ENCODE measurements at places on chromosomes 16 and 17.
A peak's percentile ranks its signal among the peaks of the same experiment; 100 is the strongest.

- no peak for DNase-seq
Measured at GRCh38 chr16:57023541-57024249, 34.3 kb downstream of the NLRC5 start.

DNA sequence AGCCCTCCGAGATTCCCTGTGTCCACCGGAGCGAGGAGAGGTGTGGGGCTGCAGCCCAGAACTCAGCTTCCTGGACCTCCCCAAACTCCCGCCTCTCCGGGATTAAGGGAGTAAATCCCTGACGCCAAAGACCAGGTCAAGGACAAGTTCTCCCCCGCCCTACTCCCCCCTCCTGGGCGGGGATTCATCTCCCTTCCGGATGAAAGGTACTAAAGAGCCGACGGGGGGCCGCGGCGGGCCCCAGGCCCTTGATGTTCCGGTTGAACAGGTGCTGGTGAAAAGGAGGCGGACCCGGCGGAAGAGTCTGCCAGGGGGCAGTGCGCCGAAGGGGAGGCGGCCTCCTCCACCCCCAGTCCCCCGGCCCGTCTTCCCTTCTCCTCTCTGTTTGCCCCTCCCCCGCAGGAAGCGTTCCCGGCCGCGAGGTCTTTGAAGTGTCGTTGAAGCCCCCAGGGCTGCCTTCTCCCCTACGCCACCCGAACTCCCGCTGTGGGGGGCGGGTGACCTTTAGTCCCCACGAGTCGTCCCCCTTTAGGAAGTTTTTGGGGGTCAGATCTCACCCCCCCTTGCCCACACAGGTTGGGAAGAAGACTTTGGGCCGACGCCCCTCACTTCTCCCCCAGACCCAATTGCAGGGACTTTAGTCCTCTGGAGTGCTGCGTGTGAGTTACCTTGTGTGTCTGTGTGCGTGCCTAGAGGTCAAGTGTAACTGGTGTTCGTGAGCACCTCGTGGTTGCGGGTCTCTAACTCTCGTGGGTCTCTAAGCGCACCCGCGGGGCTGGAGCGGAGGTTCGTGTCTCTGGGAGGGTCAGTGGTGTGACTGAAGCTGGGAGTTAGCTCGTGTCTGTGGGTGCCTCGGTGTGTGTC is 1.1 kb upstream of the MLLT6 start:
- peak; percentile 82 for DNase-seq

GRCh38 chr16:57982385-57982784 is 11.5 kb upstream of the CNGB1 start:
- DNase-seq: no peak

DNA sequence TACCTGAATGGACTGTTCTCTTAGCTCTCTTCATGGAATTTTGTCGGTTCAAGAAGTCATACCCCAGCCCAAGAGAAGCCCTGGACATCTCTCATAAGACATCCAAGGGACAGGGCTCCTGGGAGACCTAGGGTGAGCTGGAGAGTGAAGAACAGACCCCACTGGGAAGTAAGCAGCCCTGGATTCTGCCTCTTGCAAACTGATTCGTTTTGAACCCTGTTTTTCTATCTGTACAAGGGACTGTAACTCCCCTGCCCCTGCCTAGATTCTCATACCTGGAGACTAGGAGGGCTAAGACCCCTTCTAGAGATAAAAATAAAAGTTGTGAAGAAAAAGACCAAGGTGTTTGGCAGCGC is 449 bp downstream of the CCL3L1 start:
- DNase-seq: no peak

DNA sequence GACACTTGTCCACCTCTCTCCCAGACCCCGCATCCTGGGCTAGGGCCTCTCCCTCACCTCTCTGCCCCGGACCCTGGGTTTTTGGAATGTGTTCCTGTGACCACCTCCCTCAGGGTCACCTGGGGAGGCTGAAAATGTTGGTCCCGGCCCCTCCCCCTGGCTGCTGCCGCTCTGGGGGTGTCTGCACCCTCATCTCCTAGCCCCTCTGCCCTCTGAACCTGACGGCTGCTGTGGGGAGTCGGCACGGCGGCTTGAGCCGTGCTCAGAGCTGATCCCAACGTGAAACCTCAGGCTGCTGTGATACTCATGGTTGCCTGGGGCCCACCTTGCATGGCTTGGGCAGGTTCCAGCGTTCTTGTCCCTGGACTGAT is 42.8 kb downstream of the ADCY7 start:
- no peak for DNase-seq

GRCh38 chr16:65624666-65625065 is 502.8 kb upstream of the CDH11 start:
- DNase-seq: no peak

GRCh38 chr17:78996781-78997201 is 12.8 kb downstream of the CANT1 start:
- no peak for DNase-seq

- DNase-seq: peak; percentile 81
Measured at GRCh38 chr17:73228748-73229236, 32.9 kb downstream of the CPSF4L start.

DNA sequence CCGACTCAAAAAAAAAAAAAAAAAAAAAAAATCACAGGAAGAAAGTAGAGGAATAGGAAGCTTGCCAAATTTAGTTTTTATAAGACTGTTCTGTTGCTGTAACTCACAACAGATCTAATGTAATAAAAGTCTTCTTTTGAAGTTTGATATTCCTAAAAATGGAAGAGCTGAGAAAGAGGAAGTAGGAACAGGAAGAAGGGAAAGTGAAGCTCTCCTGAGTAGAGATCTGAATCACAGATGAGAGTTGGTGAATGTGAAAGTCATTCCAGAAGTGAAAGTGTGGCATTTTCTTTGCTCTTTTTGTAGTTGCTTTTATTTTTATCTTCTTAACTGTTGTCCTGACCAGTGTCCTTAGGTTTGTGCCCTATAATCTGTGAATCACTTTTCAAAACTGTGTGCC is 2.1 kb downstream of the NMT1 start:
- no peak for DNase-seq

GRCh38 chr16:7315813-7316212 is 16.8 kb upstream of the RBFOX1 start:
- DNase-seq: no peak

DNA sequence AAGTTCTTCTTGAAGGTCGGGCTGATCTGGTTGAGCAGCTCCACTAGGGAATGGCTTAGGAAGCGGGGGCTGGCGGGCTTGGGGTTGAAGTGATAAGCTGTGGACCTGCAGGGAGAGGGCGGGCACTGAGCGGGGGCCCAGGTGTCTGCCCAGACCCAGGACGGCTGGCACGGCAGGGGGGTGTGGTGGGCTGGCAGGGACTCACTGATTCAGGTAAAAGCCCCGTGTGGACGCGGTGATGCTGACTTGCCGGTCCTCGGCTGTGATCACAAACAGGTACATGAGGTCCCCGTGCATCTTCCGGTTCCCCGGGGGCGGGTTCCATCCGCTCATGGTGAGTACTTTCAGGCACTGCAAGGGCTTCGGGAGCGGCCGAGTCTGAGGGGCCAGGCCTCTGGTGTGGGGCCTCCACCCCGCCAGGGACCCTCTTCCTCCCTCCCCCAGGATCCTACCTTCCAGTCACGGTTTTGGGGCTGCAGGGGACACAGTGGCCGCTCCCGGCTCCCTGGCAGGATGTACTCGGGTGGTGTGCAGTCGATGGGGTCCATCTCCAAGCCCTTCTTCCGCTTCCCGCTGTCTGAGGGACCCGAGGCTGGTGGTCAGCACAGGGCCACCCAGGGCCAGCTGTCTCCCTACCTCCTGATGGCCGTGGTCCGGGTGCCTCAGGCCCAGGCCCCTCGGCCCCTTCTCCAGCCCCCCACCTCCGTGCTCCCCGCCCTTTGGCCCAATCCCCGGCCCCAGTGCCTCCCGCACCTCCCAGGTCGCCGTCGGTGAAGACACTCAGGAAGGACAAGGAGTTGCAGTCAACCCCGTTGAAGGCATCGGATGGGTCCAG is 10.2 kb downstream of the CLUH start:
- DNase-seq: no peak

DNA sequence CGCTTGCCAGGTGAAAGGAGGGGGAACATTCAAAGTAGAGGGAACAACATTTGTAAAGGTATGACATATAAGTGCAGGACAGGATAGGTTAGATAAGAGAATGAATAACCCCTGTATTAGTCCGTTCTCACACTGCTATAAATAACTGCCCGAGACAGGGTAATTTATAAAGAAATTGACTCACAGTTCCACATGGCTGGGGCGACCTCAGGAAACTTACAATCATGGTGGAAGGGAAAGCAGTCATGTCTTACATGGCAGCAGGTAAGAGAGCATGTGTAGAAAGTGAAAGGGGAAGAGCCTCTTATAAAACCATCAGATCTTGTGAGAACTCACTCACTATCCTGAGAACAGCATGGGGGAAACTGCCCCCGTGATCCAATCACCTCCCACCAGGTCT is 223.8 kb downstream of the SOX9 start:
- no peak for DNase-seq

GRCh38 chr16:64507240-64508024 is 614.4 kb downstream of the CDH11 start:
- no peak for DNase-seq
